ENCODE measurements at places on chromosomes 3 and 15.

DNA sequence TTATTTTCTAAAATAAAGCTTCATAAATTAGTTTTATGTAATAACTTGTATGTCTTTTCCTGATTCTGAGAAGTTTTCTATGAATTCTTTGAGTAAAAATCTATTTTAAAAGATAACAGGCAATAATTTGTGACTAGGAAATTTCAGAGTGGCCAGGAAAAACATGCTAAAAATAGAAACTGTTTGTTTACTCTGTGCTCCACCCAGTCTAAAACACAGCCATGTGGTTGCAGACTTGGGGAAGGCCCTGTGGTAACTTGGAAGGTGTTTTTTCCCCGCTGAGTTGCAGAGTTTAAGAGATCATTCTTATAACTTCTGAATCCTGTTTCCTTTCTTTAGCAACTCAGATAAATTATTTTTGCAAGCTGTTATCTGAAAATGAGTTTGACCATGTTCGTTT is 21.9 kb downstream of the PLCL2 start:
- no peak for DNase-seq

GRCh38 chr3:152709659-152710058 is 125.3 kb upstream of the P2RY1 start:
- DNase-seq, result no peak

- no peak for DNase-seq
These were observed 66.4 kb upstream of the GOLIM4 start for GRCh38 chr3:168162172-168162571.

DNA sequence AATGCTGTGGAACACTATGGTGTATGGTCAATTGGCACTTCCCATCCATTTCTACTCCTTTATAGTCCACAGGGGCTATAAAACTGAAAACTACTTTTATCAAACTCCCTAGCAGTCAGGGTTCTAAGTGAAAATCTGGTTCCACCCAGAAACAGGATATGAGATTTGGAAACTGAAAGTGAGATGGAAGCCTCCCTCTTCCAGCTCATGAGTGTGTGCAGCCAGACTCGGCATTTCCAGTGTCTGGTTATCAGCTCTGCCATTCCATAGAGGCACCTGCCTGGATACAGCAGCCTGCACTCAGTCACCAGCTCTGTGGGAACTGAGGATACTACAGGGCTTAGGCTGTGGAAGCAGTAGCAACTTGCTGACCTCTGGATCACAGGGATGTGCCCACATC is 14.7 kb upstream of the PLA2G4F start:
- DNase-seq, result no peak

DNA sequence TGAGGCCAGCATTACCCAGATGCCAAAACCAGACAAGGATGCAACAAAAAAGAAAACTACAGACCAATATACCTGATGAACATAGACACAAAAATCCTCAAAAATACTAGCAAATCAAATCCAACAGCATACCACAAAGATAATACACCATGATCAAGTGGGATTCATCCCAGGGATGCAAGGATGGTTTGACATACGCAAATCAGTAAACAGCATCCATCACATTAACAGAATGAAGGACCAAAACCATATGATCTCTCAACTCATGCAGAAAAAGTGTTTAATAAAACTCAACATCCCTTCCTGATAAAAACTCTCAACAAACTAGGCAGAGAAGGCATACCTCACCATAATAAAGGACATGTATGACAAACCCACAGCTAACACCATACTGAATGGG is 14.0 kb upstream of the PIAS1 start:
- DNase-seq, result no peak

DNA sequence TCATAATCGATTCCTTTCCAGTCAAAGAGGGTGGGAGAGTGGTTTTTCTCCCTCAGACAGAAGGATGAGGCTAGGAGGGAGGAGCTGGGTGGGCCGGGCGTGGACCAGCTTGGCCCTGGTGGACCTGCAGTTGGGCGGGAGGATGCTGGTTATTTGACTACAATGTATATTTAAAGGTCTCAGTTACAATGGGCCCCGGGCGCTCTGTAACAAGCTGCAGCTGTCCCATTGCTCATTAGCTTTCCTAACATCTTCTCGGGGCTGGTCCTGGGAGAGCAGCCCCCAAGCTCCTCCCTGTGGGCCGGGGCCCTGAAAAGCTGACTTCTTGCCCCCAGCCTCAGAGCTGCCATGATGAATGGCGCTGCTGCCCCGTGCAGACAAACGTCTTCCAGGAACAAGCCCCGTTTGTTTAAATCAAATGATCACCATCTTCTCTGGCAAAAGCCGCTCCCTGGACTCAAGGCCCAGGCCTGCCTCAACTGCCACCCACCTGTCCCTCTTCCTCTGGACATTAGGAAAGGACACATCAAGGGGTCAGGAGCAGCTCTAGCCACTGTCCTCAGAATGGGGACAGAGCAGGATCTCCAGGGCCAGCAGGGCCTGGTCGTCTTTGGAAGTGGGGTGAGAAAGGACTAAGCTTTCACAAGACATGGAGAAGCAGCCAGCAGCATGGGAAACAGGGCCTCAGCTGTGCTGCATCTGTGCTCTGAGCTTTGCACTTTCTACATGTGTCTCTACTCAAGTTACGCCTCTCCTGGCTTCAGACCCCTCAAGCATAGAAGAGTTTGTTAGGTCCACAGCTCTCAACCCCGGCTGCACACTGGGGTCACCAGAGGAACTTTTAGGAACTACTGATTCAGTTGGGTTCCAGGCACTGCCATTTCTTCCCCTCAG is 38.6 kb downstream of the MAGEF1 start:
- DNase-seq, result no peak

GRCh38 chr3:179373938-179374337 is 26.4 kb downstream of the MFN1 start:
- no peak for DNase-seq

DNA sequence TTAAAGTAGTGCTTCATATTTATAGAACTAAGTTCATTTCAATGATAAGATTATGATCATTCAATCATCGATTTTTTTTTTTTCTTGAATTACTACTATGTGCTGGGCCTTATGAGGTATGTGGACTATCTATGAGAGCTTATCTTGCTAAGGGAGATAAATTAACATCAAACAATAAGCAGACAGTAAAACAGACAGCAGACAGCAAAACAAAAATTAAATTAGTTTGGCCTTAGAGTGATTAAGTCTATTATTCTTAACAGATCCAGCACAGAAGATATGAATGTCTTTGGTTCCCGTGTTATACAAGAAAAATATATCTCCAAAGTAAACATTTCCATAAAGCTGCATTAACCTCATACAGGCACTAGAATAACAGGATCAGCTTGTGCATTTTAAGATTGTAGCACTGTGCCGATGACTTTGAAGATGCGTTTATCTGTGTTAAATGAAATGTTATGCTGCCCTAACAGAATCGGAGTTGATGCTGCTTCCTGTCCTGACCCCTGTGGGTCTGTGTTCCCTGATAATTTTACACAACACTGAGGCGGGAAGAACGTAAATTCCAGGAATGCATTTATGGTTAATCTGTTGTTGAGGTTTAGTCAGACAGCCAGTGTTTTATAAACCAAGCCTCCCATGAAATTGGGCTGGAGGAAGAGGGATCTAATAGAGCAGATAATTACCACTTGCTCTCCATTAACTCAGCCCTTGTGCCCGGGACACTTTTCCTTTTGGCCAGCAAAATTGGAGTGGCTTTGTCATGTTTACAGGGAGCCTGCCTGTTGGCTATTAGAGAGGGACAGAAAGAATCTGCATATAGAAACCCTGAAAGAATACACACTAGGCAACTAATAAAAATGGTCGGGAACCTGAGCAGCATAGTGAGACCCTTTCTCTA is 80.8 kb downstream of the GHSR start:
- DNase-seq, result no peak

DNA sequence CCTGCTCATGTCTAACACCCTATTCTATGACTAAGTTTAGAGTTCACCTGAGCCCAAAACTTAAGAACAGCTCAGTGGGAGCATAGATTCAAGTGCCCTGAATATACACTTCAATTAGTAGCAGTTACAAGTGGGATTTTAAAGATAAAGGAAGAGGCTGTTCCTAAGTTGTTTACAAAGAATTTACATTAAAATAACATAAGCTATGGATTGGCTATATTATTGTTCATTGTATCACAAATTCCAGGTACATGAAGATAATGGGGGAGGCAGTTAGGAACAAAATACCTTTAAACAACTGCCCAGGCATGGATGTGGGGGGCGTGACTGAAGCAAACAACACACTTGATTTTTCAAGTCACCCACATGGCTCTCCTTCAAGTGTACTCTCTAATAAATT is 52.7 kb downstream of the ROPN1B start:
- DNase-seq, result no peak

DNA sequence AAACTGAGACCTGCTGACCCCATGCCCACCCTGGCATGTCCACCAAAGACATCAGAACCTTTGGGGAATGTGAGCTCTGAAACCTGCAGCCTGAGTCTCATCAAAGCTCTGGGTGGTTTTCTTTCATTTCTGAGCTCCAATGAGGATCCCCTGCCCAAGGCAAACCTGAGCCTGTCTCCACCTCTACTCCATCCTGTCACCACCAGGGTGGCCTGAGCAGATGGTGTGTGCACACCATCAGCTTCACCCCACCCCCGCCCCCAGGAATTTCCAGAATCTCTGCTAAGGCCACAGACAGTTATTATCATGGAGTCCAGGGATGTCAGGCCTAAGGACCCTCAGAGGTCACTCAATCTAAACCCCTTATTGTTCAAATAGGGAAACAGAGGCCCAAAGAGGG is 1.3 kb downstream of the XIRP1 start:
- no peak for DNase-seq

DNA sequence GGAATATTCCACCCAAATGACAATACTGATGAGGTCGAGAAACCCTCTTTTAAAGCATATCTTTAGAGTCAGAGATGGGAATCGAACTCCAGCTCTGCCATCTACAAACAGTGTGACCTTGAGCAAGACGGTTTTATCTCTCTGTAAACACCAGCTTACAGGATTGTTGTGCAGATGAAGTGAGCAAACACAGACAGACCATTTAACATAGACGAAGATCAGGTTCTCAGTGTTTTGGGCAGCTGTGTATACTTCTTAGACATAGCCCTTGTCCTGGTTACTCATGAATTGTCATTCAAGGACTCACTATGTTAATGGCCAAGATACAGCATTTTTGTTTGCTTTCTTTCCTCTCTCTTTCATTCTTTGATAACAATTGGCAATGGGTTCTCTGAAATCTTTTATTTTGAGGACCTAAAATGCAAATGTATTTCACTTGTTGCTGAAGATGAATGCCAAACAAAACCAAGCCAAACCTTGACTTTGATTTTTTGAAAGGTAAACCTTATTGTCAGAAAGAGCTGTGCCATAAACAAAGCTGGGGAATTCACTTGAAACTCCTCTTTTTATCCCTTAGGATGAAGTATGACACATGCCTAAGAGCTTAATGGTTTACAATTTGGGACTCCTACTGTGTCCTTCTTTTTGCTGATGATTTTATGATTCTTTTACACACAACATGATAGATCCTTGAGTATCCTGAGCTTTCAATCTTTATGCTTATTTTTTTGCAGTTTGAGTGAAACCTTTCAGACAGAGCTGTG is 250.0 kb upstream of the PDZRN3 start:
- no peak for DNase-seq

DNA sequence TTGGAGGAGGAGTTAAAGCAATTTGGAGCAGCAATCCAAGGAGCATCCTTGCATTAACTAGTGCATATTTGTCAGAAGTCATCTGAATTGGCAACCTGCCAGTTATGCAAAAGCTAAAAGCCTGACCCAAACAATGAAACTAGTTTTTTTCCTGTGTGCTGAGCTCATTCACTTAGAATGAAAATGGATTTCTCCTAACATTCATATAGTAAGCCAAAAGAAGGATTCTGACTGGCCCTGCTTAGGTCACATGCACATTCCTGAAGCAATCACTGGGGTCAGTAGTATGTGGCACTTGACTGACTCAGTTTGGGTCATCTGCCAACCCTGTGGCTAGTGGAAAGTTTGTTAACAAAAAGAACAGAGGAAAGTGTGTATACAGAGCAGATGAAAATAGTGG is 30.5 kb downstream of the OXSM start:
- no peak for DNase-seq

DNA sequence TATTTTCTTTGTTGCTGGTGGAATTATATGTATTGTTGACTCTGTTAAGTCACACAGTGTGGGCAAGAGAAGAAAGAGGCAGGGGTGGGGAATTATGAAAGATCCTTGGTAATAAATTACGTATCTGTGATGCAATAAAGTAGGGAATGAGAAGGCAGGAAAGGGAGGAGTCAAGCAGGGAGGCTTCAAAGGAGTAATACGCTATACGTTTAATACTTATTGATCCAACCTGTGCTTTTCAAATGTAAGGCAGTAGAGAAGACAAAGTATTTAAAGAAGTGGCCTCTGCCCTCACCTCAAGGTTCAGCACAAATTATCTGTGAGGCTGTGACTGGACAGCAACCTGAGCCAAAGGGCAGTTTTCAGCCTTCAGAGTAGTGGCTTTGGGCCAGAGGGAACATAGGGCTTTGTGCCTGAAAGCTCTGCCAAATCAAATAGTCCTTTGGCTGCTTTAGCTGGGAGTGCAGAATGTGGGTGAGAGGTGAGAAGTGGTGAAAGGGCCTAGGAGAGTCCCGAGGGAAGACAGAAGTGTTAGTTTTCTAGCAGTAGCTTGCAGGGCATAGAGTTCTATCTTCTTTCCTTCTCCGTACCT is 1.2 kb upstream of the PLIN1 start:
- DNase-seq, result no peak

GRCh38 chr3:34862456-34862855 is 776.9 kb upstream of the ARPP21 start:
- DNase-seq, result no peak

- no peak for DNase-seq
These were observed 193.3 kb upstream of the CGNL1 start for GRCh38 chr15:57183041-57183440.

DNA sequence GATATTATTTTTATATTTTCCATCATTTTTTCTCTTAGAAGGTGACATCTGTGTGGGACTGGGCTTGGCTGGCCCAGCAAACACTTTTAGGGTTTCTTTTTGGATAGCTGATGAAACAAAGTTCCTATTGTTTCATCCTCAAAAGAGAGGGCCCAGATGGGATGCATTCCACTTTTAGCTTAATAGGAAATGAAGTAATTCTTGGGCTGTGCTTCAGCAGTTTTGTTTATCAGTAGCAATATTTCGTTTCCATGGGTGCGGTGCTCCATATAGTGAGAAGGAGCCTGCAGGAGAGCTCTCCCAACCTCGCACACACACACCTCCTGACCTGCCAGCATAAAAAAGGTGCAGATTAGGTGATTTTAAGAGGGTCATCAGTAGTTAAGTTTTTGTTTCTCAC is 147.5 kb downstream of the AKAP13 start:
- no peak for DNase-seq

GRCh38 chr15:82572986-82573385 is 32.7 kb upstream of the RPS17 start:
- DNase-seq, result no peak

- DNase-seq, result no peak
These were observed 238.4 kb upstream of the PEX5L start for GRCh38 chr3:180275176-180275575.

GRCh38 chr15:69719527-69720240 is 267.1 kb downstream of the RPLP1 start:
- DNase-seq, result peak; percentile 30

DNA sequence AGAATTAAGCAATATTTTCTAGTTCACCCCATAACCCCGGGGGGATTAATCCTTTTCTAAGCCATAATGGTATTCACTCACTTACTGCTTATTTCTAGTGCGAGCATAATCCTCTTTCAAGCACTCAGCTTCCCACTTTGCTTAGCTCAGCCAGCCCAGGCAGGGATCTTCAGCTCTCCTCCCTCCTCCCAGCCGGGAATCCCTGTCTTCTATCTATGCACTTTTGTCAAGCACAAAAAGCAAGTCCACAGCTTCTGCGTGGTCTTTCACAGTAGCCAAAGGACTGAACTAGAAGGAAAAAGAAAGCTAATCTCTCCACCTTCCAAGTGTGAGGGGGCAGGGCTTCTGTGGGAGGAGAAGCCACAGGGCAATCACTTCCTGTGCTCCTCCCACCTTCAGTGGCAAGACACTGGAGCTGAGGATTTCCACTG is 62.8 kb downstream of the PEX5L start:
- no peak for DNase-seq
